ENCODE measurements at places on chromosomes 1 and 21. TPM values are rescaled to one million over a fixed set of nuclear protein-coding genes. Genes with fewer than 3 reads are reported as not detected.

Gene TMEM82
- not detected for total RNA-seq

Gene CCDC190
- not detected for total RNA-seq

Gene C1orf116
- total RNA-seq: 0.40 TPM

Gene SPRR3
- not detected for total RNA-seq

Gene FCRL1
- not detected for total RNA-seq

Gene FGR
- total RNA-seq: not detected

Gene NPPB
- total RNA-seq: 0.78 TPM

Gene ALDH4A1
- 13.3 TPM for total RNA-seq

Gene PTPN14
- 26.8 TPM for total RNA-seq

Measured in epithelial cell of alveolus of lung (primary cell).